ENCODE measurements at places on chromosomes 13 and 19.

GRCh38 chr13:26133851-26134250 is 82.0 kb upstream of the SHISA2 start:
- no peak for DNase-seq

GRCh38 chr13:99417201-99418102 is 83.8 kb upstream of the TM9SF2 start:
- DNase-seq: no peak

GRCh38 chr19:58277748-58278540 is 811 bp upstream of the ZNF8 start:
- DNase-seq: no peak

DNA sequence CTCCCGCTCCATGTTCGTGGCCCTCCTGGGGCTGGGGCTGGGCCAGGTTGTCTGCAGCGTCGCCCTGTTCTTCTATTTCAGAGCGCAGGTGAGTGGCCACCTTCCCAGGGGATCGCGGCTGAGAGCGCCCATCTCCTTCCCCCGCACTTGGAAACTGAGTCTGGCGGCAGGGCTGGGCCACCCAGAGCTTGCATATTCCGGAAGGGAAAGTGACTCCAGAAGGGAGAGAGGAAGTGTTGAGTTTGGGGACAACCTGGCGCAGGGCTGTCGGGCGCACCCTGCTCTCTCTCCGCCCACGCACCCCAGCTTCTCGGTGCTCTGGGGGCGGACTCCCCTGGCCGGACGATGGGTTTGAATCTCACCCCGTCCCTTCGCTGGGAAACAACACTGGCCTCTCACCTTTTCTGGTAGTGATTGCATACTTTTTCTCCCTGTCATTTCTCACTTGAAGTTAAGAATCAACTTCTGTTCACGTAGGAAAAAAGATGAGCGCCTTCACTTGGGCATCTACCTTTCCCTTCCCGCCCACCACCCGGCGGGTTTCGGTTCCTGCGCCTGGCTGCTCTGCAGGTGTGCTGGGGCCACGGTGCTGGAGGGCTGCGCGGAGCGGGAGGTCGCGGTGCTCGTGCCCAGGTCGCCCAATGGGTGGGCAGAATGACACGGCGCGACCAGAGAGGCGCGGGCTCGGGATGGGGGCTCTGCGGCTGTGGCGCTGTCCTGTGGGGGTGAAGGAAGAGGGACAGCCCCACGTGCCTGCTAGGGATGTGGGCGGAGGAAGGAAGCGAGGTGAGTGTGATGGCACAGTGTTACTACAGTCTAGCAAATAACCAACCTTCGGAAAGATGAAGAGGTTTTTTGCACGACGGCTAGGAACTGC is 721 bp downstream of the TNFSF11 start:
- DNase-seq: no peak

GRCh38 chr13:95360464-95361097 is 59.3 kb upstream of the ABCC4 start:
- peak; percentile 33 for DNase-seq

DNA sequence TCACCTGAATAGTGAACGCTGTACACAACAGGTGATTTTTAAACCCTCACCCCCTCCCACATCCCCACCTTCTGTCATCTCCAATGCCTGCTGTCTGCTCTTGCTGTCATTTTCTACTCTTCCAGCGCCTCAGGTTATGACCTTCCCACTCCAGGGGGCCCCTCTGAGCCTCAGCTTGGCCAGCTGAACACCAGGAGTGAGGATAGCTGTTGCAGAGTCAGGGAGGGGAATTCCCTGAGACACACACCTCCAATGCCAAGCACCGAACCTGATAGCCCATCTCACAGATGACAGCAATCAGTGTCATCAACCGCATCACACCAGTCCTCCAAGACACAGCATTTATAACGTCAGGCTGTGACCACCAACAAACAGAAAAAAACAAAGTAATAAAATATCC is 193.5 kb downstream of the ZNF536 start:
- no peak for DNase-seq

Measured in fibroblast of mammary gland (primary cell).